ENCODE measurements at places on chromosomes 3 and 15. TPM values are rescaled to one million over a fixed set of nuclear protein-coding genes. Genes with fewer than 3 reads are reported as not detected.
A peak's percentile ranks its signal among the peaks of the same experiment; 100 is the strongest.

The SLC28A2 gene
- not detected for total RNA-seq

The P2RY12 gene
- 2.9 TPM for total RNA-seq

The GCNT3 gene
- total RNA-seq: 1.1 TPM

The ADAMTS17 gene
- total RNA-seq: 10.4 TPM

The OSTN gene
- total RNA-seq: under 0.01 TPM

The PLCB2 gene
- total RNA-seq: 26.5 TPM

- DNase-seq: no peak
Observed at GRCh38 chr15:33296856-33297255, 13.9 kb upstream of the RYR3 start.

DNA sequence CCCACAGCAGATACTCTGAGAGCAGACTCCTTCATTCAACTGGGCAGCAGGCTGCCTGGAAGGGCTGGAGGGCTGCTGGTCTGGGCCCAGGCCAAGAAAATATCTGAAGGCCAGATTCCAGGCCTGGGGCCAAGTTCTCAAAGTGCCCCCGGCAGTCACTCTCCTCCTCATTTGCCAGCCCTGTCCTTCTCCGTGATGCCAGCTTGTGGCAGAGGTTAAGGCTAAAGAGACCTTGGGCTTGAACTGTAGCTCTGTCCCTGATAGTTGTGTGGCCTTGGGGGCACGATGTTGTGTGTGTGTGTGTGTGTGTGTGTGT, 39.0 kb downstream of the FAM3D start:
- DNase-seq: no peak

DNA sequence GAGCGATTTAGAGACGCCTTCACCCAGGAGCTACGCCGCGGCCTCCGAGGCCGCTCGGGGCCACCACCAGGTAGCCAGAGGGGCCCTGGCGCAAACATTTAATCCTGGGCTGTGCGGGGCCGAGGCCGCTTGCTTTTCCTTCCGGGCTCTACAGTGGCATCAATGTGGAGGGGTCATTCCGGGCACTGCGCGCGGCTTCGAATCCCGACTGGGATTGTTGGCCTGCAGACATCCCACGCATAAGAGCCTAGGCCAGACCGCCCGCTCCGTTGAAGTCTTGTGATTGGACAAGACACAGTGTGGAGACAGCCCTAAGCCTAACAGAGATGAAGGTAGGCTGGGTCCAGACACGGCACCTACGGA, 568 bp upstream of the NCBP2 start:
- no peak for DNase-seq

DNA sequence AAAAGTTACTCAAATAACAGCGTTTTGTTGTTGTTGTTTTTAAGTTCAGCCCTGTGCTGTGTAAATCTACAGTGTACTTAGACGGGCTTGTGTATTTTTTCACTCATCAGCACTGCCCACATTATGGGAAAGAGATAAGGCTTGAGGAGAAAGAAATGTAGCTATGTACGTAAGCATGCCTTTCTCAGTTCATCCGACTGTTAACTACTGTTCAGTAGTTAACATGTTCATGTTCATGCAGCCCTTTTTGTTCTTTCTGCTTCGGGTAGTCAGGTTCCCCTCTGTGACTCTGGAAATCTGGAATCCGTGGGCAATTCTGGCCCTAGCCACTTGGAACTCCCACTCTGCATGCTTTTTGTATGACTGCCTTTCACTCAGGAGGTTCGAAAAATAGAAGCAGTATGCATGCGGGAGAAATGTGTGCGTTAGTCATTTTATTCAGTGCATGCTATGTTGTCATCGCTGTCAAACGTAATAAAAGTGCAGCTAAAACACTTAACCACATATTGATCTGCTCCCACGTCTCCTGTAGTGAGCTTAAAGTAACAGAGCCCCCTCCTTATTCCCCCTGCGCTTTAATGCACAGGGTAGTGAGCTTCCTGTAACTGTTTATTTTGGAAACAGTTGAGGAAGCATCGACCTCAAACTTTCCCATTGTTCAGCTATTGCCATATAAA, 283.1 kb upstream of the NR2F2 start:
- DNase-seq: no peak

DNA sequence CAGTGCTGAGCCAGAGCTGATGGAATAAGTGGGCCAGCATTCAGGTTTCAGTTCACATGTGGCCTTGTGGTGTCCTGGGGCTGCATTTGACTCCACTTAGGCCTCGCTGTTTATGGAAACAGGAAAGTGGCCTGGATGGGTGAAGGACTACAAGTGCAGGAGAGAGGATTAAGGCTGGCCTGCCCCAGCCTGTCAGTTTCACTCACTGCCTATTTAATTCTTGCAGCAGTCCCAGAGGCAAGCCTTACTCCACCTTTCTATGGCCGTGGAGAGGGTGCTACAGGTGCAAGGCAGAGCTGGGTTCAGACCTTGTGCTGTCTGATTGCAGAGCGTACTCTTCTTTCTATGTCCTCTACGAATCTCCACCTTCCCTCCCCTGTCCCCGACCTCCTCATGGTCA, 37.7 kb downstream of the ABHD17C start:
- DNase-seq: no peak

DNA sequence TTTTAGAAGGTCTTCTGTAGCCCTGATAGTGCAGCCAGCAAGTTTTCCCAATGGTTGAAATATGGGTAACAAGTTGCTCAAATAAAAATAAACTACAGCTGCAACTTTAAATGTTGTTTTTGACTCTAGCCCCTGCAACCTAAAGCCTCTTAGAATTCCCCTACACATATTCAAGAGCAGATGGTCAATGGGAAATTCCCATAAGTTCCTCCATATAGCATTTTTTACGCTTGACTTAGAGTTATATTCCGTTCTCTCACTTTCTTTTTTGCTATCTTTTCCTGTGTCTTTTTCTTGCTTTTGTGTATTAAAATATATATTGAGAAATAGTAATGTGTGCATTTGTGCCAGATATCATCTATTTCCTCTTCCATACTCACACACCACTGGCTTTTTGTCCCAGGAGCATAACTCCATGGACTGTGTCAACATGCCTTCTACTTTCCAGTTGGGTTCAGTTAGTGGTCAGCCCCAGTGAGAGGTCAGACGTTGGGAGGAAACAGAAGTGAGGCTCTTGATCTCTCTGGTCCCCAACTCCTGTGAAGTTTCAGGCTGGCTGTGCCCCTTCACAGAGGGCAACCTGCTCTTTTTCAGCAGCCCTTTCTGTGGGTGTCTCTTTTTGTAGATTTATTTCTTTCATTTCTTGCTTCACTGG, 63.3 kb upstream of the TP63 start:
- no peak for DNase-seq

DNA sequence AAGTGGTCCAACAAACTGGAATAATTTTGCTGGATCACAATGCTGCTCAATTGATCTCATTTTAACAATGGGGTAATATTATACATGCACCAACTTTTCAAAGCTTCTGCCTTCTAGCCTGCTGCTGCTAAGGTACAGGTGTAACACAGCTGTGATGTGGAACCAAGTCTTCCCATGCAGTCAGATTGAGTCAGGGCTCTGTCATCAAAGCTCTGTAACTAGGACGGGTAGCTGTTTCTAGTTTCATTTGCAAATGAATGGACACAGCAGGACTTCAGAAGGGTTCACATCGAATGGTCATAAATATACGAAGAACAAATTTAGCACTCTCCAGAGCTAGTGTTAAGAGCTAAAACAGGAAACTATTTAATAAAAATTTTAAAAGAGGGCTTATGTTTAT, 189.2 kb downstream of the USP13 start:
- no peak for DNase-seq

DNA sequence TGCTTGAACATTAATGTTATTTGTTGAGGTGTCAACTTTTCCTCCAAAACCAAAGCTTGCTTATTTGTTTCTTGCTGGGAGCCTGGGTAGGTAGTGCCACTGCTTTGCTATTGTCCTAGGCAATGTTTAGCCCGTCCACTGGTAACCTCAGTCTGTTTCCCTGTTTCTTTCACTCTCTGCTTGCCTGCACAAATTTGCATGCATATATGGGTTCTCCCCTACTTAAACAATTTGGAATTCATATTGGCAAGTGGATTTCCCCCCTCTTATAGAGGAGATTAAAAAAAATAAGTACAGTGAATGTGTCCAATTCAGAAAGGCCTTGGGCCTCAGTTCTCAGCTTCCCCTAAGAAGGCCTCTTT, 45.0 kb upstream of the BOC start:
- DNase-seq: no peak

- no peak for DNase-seq
Observed at GRCh38 chr15:94031072-94031471, 200.3 kb upstream of the MCTP2 start.

DNA sequence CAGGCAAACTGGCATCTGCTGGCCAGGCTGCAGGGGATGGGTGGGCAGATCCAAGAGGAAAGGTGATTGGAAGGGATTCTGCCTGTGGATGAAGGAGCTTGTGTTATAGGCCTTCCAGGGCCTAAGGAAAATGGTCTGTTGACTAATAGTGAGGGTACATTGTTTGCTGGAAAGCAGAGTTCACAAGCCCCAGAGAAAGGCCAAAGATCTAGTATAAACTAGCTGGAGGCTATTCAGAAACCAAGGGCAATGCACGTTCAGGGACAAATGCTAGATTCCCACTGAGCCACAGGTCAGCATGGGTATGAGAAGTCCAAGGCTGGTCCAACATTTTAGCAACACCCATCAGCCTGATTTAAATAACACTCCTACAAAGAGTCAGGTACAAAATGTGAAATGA, 74.7 kb downstream of the FBN1 start:
- no peak for DNase-seq

- no peak for DNase-seq
Observed at GRCh38 chr15:45114751-45115085, 592 bp downstream of the DUOXA2 start.

DNA sequence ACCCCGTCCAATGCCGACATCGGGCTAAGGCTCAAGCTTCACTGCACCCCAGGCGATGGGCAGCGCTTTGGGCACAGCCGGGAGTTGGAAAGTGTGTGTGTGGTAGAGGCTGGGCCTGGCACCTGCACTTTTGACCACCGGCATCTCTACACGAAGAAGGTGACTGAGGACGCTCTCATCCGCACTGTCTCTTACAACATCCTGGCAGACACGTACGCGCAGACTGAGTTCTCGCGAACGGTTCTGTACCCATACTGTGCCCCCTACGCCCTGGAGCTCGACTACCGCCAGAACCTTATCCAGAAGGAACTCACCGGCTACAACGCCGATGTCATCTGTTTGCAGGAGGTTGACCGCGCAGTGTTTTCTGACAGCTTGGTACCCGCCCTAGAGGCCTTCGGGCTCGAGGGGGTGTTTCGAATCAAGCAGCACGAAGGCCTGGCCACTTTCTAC, 1.0 kb downstream of the PDE12 start:
- DNase-seq: peak; percentile 11

DNA sequence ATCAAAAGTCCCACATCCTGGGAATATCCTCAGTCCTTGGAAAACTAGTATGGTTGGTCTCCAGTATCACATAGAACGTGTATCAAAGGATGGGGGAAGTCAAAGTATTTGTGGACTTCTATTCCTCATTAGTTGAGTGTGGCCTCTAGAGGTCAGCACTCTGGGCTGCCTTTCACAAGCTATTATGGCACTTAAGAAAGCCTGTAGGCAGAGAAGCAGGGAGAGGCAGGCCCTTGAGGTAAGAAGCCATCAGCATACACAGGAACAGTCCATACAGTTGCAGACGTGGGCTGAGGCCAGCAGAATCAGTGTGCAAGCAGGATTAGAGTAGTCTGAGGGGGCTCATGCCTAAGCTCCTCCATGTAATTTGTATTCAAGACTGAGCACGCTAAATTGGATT, 341.7 kb downstream of the CLSTN2 start:
- no peak for DNase-seq

DNA sequence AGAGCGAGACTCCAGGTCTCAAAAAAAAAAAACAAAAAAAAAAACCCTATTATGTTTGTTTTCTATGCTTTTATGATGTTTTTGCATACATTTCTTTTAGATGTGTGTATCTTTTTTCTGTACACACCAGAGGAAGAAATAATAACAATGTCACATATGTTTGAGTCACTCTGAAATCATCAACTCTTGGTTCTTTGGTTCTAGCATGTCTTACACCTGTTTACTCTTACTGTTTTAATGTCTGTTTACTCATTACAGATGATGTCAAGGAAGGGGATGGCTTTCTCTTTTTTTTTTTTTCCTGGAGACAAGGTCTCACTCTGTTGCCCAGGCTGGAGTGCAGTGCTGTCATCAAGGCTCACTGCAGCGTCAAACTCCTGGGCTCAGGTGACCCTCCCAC, 24.1 kb downstream of the RHOA start:
- DNase-seq: no peak

DNA sequence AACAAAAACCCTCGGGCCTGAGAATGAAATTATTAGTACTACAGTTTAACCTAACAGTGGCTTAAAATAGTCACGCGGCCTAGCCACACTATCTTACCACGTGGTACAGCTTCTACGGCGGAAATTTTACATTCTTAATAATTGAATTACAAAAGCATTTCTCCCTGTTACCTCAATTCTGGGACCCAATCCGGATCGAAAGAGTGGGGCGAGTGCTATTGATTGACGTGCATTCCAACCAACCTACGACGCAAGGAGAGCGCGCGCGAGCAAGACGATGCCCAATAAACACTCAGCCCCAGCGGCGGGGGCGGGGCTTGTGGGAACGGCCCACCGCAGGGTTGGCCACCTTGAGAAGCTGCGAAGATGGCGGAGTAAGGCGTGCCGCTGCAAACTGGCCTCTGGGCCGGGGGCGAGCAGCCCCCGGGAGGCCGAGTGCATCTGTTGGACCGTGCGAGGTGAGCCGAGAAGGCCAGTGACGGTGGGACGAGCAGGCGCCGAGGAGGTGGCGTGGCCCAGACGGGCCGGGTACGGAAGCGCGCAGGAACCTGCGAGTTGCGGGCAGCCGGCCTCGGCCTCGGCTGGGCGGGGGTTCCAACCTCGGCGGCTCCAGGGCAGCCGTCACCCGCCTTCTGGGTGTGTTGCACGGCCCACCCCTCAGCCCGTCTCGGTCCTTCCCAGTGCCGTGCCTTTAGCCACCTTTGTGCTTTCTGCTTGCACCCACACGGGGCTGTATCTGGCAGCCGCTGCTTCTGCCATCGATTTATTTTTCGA, 48.6 kb downstream of the OIP5 start:
- DNase-seq: peak; percentile 97

DNA sequence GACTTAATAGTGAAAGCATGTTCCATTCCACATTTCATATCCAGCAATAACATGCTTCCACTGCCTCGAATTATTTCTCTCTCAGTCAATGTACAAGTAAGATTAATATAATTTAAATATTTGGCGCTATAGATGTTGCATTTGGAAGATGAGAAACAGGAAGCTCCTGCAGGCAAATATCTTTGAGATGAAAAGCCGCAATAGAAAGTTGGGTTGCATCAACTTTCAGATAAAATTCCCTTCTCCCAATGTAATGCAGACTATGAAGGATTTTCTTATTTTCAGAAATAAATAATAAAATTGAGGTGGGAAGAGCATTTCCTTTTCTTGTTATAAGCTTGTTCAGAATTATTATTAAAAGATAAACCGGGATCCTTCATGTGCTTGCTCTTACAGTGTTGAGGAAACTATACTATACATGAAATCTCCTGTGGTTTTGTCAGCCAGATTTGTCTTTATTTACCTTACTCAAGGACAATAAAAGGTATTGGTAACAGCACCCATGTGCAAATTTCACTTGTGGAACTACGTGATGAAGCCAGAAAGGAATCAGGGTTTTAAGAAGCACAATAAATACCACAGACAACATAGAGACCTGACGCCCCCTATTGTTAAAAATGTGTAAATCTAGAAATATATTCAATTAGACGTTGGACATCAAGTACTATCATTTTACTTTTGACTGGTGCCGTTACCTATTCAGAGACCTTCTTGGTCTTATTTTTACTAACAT, 307.0 kb downstream of the ARPP21 start:
- DNase-seq: no peak
